ENCODE measurements at places on chromosomes 12 and 14. TPM values are rescaled to one million over a fixed set of nuclear protein-coding genes. Genes with fewer than 3 reads are reported as not detected.

DPPA3 gene
- not detected for polyA plus RNA-seq

RILPL1 gene
- 21.5 TPM for polyA plus RNA-seq

OR10G3 gene
- polyA plus RNA-seq, result 0.16 TPM

KCNH3 gene
- 6.7 TPM for polyA plus RNA-seq

LRP10 gene
- 94.9 TPM for polyA plus RNA-seq

PRIMA1 gene
- polyA plus RNA-seq, result 1.6 TPM

DIO3 gene
- 0.27 TPM for polyA plus RNA-seq

OR4K5 gene
- polyA plus RNA-seq, result not detected

TMEM260 gene
- 32.5 TPM for polyA plus RNA-seq

TM9SF1 gene
- polyA plus RNA-seq, result 46.7 TPM

GSC gene
- not detected for polyA plus RNA-seq

TAS2R10 gene
- 3.1 TPM for polyA plus RNA-seq

DNA sequence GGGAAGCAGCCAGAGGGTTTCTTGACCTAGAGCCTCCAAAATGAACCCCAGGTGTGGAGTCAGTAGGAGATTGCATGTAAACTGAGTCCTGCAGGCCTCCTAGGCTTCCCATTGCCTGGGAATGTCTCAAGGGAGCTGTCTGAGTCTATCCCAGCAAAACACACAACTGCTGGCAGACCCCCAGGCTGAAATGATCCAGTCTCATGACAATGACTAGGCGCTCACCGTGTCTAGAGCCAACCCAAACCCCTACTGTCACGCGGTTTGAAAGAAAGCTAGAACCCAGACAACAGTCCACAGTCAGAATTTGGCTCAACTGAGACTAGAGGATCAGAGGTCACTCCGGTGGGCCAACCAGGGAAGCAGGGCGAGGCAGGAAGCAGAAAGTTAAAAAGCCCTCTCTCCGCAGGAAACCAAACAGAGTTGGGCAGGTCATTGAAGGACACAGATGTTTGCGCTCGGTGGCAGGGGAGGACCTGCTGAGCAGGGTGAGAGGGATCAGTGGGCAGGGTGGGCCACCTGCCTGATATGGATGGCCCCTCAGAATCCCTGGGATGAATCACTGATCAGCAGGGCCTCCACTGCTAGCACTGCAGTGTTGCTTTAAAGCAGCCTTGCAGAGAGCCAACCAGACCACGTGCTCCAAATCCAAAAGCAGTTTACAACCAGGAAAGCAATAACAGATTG is 23.8 kb downstream of the ACTN1 start:
- no peak for DNase-seq

- no peak for DNase-seq
These were observed 291.4 kb downstream of the NAV3 start for GRCh38 chr12:78121969-78122610.

DNA sequence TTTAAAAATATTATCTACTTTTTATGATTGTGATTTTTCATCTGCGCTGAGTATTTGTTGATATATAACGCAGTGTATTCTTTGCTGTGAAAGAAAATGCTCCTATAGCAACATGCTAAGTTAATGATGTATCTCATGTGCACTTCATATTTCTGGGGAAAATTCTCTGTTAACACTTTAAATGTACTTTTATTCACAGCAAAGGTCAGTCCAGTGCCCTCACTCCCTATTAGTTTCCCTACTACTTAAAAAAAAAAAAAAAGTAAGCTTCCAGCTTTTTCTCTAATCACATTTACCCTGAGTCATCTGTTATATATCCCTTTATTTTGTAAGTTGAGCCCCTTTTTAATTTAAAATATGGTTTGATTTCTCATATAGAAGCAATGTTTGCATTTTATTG is 219.8 kb downstream of the AEBP2 start:
- DNase-seq, result no peak

- no peak for DNase-seq
These were observed 70.8 kb downstream of the POLR3B start for GRCh38 chr12:106428384-106428783.

- DNase-seq, result no peak
These were observed 184.5 kb upstream of the DAAM1 start for GRCh38 chr14:59004012-59004411.

DNA sequence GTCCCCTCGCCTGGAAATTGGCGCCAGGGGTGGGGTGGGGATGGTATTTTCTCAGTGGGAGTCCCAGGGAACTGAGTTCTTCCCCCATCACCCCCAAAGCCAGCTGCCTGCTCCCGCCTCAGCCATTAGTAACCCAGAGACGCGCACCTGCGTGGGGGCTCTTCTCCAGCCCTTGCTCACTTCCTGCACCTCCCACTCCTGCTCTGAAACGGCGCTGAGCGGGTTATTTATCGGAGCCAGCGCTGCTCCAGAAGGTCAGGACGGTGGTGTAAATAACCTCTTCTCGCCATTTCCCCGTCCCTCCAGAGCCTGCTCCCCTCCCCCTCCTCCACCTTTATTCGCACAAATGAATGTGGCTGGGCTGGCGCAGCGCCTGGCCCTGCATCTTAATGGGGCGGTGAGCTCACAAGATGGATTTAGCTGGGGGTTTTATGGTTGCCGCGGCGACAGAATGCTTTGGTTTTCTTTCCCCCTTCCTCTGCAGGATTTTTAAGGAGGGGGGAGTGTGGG is 12.2 kb downstream of the GPR84 start:
- DNase-seq, result peak; percentile 93

DNA sequence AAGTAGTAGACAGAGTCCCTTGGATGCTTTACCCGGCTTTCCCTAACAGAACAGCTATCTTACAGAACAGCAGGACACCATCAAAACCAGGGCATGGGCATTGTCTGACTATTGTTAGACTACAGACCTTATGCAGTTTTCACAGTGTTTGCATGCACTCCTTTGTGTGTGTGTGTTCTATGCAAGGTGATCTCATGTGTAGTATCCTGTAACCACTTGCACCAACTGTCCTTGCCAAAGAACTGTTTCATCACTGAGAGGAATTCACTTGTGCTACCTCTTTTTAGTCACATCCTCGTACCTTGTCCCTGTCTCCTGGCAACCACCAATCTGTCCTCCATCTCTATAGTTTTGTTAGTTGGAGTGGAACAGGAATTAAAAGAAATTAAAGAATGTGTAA is 183.6 kb upstream of the PZP start:
- no peak for DNase-seq

GRCh38 chr14:88515499-88516221 is 39.1 kb downstream of the PTPN21 start:
- DNase-seq, result peak; percentile 21

- DNase-seq, result no peak
These were observed 795 bp upstream of the ACOT2 start for GRCh38 chr14:73567951-73568885.

- no peak for DNase-seq
These were observed 146.9 kb downstream of the KCNC2 start for GRCh38 chr12:75062691-75063090.

- DNase-seq, result peak; percentile 65
These were observed 46.9 kb upstream of the NOS1 start for GRCh38 chr12:117408161-117408791.

GRCh38 chr14:38073641-38074040 is 134.1 kb upstream of the SSTR1 start:
- DNase-seq, result no peak

GRCh38 chr12:103915306-103915705 is 14.9 kb upstream of the HSP90B1 start:
- DNase-seq, result no peak

DNA sequence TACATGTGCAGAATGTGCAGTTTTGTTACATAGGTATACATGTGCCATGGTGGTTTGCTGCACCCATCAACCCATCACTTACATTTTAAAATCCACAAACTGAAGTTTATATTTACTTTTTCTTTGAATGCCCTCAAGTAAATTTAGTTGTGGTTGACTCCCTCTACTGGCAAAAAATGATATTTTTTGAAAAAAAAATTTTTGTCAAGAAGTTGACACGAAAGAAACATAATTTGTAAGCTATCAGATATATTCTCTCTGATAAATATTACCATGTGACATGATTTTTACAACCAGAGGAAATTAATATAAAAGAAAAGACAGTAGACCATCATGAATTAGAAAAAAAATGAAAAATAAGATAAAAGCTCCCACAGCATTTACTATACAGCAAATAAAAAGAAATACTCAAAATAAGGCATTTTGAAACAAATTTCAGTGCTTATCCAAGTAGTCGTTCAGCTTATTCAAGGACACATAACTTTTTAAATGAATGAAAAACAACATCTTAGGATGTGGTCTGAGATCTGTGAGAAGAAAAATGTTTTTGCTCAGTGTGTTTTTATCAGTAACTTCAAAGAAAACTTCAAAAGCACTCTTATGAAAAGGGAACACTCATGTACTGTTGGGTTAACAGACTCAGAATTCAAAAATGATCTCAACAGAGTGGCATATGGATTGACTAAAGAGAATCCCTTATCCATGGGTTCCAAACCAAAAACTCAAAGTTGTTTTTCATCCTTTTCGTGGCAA is 30.0 kb upstream of the GRIP1 start:
- DNase-seq, result no peak

DNA sequence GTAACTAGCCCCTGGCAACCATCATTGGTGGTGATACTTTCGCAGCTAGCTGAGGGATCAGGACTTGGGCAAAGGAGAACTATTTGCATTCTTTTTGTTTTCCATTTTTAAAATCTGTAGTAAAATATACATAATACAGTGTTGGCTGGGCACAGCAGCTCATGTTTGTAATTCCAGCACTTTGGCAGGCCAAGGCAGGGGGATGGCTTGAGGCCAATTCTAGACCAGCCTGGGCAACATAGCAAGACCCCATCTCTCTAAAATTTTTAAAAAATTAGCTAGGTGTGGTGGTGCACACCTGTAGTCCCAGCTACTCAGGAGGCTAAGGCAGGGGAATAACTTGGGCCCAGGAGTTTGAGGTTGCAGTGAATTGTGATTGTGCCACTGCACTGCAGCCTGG is 20.0 kb downstream of the TFCP2 start:
- DNase-seq, result no peak

GRCh38 chr14:72549854-72550253 is 344.0 kb downstream of the DPF3 start:
- no peak for DNase-seq

DNA sequence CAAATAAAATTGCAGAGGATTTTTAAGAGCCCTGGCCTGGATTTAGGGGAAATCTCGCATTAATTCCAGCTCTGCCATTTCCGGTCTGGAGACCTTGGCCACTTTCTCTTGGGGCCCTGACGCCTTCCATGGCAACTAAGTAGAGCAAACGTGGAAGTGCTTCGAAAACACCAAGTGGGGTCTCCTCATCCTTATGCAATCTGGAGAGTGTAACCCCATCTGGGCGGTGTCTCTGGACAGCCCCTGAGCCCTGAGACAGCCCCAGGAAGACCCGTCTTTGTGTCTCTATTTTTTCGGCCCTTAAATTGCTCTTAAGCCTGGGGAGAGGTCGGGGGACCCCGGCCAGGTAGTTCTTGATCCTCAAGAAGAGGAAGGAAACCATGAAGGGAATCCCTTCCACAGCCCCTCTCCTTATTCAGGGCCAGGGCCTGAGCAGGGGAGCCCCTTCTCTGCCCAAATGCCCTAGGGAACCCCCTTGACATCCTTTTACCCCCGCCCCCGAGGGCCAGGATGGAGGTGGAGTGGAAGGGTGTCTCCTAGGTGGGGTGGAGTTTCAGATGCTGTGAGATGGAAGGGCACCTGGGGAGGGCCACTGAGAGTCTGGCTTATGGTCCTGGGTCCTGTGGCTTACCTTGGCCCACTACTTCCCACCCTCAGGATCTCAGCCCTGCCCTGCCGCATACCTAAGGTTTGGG is 17.6 kb upstream of the NR4A1 start:
- no peak for DNase-seq

- DNase-seq, result no peak
These were observed 54.7 kb downstream of the VRK1 start for GRCh38 chr14:96851694-96852381.

DNA sequence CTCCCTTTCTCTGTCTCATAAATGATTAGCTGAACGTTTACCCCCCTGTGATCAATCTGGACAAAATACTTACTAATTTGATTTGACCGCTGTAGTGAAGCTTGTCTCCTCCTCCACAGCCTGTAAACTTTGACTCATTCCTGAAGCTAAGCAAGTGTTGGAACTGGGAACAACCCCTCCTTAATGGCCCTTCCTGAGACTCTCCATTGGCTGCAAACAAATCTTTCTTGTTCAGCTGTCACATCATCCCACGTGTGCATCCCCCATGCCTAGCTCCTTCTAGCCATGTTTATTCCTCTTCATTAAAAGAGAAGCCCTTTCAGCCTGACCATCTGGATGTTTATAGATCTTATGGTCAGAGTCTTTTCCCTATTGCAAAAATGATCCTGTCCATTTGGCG is 281.2 kb downstream of the RGS6 start:
- peak; percentile 44 for DNase-seq

- DNase-seq, result no peak
These were observed 64.9 kb upstream of the GALNT9 start for GRCh38 chr12:132393991-132394949.

- DNase-seq, result no peak
These were observed 7.2 kb downstream of the ALDH2 start for GRCh38 chr12:111773801-111774551.

- DNase-seq, result no peak
These were observed 463.6 kb downstream of the NRXN3 start for GRCh38 chr14:78633752-78634151.

DNA sequence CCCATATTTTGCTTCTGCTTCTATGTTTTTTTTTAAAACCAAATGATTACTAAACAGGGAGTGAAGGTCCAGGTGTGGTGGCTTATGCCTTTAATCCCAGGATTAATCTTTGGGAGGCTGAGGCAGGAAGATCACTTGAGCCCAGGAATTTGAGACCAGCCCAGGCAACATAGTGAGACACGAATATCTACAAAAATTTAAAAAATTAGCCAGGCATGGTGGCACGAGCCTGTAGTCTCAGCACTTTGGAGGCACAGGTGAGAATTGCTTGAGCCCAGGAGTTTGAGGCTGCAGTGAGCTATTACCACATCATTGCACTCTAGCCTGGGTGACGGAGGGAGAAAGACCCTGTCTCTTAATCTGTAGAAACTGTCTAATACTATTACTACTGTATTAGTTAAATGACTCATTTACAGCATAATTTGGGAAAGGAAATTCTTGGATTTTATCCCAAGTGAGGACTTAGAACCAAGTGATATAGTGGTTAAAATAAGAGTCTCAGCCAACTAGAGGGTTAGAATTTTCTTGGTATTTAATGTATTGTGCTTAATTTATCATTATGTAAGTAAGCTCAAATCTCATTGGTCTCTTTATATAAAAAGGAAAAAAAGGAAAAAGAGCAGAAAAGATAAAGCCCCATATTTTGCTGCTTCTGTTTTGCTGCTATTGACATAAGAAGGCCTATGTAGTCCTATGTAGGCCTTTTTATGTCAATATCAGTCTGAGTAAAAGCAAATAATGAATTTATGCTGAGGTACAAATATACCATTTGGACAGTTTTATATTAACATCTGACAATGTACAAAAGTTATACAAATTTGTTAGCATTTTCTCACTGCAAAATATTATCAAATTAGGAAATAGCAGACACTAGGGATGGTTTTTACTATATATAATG is 163.4 kb downstream of the RAD51B start:
- DNase-seq, result no peak

All from renal pelvis (tissue), 12 donors.